ENCODE measurements at places on chromosomes 2 and 18.

GRCh38 chr2:113088213-113088992, 20.6 kb downstream of the IL1F10 start:
- no peak for DNase-seq

- no peak for DNase-seq
These were observed 36.6 kb downstream of the SFT2D3 start for GRCh38 chr2:127737892-127738291.

- no peak for DNase-seq
These were observed 26.4 kb downstream of the RTP5 start for GRCh38 chr2:241895712-241896641.

DNA sequence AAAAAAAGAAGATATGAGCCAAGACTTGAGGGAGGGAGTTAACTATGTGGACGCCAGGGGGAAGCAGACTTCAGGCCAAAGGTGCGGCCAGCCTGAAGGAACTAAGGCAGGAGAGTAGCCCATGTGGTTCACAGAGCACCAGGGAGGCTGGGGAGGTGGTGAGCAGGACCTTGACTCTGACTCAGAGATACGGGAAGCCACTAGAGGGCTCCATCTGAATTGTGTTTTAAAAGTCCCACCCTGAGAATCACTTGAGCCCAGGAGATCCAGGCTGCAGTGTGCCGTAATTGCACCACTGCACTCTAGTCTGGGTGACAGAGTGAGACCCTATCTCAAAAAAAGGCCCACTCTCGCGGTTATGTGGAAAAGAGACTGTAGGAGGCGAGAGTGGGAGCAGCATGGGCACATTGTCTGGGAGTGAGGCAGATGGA, 12.3 kb downstream of the CEP192 start:
- DNase-seq: no peak

GRCh38 chr18:79515944-79516351, 120.2 kb downstream of the NFATC1 start:
- DNase-seq: no peak

GRCh38 chr2:109699646-109700045, 85.5 kb downstream of the SOWAHC start:
- no peak for DNase-seq

- no peak for DNase-seq
These were observed 126.4 kb downstream of the CDH2 start for GRCh38 chr18:28050545-28050944.

DNA sequence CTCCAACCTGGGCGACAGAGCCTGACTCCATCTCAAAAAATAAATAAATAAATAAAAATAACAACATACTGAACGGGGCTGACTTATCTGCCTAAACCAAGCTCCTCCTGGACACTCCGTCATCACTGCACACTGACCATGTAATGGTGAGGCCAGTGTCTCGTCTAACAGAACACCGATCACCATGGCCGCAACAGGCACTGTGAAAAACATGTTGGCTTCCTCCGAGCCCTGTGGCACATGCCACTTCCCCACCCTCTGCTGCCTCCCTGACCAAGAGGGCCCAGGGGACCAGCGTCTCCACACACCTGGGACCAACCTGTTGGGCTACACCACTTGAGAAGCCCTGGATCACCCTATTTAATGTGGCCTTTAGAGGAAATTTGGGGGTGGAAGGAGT, 33.9 kb downstream of the ZNF516 start:
- no peak for DNase-seq

DNA sequence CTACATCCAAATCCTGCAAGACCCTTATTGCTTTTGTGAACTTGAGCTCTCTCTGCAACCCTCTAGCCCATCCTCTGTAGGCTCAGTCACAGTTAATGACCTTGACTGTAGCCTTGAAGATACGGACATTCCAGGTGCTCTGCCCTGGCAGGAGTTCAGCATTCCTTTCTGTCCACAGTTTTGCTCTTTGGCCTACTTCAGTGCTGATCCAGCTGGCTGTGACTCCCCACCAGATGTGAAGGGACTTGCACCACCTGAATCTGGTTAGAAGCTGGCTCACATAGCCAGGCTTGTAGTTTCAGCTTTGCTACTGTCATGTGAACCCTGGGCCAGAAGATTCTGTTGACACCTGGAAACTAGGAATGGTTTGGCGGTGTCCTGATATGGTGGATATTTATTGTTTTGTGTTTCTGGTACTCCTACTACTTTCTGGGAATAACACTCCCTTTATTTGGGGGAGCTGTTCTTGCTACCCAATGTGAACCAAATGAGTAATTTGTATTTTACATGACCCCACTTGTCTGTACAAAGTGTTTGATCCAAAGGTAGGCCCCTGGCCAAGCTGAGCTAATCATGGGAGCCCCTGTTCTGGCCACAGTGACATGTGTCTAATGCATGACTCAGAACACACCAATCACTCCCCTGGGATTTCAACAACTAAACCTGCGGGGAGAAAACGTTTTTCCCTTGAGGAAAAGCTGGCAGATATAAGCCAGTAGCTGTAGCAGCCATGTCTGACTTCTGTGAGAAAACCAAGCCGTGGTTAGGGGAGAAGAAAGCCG, 73.4 kb downstream of the CDCA7 start:
- no peak for DNase-seq

DNA sequence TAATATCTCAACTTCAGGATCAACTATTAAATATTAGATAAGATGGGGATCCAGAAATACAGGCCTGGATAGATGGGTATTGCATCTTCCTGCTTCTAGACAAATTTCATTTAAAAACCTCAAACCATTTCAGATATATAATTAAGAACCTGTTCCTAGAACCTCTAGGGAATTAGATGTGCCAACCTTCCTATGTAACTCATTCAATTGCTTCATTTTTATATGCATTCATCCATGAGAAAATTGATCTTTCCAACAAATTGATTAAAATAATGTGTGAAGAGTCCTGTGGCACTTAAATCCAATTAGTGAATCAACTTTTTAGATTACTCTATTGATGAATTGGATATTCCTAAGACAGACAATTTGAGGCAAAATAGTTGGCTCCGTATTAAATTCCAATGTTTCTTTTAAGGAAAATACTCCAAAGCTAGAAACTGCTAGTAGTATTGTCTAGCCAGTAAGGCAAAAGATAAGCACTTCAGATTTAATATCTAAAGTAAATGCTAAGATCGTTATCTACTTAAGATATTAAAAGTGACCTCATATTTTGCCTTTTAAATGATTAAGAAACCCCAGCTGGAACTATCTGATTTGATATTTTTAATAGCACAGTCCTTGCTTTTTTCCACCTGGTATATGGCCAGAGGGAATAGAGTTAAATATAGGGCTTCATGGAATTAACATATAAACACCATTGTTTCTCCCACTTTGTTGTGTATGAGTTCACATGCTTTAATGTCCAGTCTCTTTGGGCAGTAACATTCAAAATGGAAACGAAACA, 35.8 kb downstream of the DARS1 start:
- no peak for DNase-seq

GRCh38 chr2:237682151-237682550, 54.8 kb downstream of the LRRFIP1 start:
- DNase-seq: no peak

GRCh38 chr18:79472946-79473345, 77.2 kb downstream of the NFATC1 start:
- no peak for DNase-seq

GRCh38 chr2:28390241-28390745, 2.4 kb upstream of the FOSL2 start:
- peak; percentile 59 for DNase-seq

DNA sequence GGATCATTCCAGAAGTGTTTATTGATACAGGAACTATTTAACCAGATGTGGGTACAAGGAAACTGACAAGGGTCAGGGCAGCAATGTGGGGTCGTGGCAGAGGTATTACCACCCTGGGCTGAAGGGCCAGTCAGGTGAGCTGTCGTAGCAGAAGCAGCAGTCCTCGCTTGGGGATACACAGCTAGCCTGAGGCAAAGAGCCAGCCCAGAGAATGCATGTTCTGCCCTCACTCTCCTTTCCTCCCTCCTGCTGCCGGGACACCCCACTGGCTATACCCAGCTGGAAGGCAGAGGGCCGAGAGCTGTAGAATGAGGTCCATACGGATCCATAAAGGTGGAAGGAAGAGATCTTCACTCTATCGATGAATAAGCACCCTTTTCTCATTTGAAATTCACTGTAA, 32.2 kb upstream of the GBX2 start:
- no peak for DNase-seq

DNA sequence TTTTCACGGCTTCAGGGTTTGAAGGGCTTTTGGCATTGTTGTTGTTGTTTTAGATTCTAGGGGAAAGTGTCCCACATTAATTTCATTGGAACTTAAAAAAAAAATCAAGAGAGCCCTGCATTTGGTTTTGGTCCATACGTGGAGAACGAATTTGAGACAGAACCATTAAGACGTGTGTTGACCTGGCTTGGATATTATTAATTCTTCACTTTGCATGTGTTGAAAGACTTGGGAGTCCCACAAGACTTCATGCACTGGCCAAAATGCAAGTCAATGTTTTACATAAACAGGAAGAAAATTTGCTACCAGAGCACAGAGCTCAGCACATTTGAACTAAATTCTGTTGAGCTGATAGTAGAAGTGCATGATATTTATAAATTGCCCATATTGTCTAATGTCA, 761.2 kb upstream of the ACVR2A start:
- no peak for DNase-seq

- no peak for DNase-seq
These were observed 21.7 kb downstream of the SULT1C4 start for GRCh38 chr2:108399479-108399878.

DNA sequence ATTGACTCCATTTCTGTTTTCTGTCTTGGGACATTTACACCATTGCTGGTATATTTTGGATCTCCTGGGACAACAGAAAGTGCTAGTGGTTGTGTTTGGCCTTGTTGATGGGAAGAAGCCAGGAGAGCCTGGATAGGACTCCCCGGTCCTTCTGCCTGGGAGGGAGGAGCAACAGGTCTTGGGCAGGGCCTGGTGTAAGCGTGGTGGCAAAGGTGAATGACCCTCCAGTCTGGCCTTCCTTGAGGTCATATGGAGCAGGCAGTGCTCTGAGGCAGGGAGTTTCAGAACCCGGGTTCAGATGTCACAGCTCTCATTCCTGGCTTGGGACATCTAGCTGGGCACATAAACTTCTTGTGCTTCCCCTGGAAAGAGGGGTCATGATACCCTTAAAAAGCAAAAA, 56.0 kb upstream of the RBM44 start:
- DNase-seq: no peak

DNA sequence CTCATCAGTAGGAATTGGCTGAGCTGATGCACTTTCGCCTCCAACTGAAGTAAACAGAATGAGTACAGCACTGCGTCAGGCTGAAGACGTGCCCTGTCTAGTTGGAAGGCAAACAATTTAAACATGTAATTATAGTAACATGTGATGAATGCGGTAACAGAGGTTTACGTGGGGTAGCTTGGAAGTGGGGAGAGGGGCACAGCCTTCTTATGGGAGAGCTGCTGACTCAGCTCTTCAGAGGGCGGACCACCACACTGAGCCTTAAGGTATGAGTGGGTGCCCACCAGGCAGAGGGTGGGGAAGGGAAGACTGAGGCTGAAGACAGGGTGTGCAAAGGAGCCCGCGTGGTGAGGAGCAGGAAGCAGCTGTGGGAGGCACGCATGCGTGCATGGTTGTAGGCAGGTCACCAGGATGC, 6.2 kb upstream of the EHD3 start:
- DNase-seq: no peak

- no peak for DNase-seq
These were observed 264.7 kb upstream of the TMEFF2 start for GRCh38 chr2:192459422-192459821.

GRCh38 chr2:110215091-110215490, 2.7 kb upstream of the MTLN start:
- no peak for DNase-seq

DNA sequence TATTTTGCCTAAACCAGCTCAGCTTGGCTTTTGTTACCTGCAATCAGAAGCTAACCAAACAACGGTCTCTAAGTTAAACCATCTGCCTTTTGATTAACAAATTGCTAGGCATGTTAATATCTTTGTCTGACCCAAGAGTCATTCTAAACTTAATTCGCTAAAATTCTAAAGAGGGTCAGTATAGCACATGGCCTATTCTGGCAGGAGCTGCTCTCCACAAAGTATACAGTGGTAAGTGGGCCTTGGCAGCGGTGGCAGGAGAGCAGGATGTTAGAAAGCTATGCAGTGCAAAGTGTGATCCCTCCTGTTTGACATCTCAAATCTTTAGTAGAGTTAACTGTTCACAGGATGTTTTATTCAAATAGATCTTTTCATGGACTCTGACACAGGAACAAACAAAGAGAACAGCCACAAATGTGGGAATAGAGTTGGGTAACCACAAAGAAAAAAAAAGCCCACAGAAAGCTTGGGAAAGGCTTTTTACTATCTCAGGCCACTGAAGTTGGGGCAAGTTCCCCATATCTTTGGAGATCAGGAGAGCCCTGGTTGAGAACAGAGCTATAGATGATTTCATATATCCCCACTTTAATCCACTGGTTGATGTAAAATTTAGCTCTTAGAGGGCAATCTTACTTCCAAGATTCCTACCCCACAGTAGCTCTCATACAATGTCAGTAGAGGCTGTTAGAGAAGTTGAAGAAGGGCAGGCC, 10.6 kb downstream of the CFAP210 start:
- DNase-seq: no peak

DNA sequence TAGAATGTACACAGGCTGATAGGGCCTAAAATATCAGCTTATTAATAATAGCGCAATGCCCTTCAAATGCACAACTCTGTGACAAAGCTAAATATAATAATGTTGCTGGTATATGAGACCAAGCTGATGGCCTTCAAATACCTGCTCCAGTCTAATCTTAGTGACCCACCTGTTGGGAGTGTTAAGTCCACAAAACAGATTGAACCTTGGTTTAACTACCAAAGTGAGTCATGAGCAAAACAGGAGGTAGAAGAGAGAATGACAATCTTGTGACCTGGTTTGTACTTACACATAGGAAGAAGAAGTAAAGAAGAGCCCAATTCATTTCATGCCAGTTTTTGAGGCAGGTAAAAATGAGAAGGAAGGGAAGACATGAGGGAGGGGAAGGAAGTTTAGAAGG, 295.0 kb downstream of the NR4A2 start:
- DNase-seq: no peak

- DNase-seq: no peak
These were observed 191.0 kb downstream of the HNMT start for GRCh38 chr2:138155304-138155703.

GRCh38 chr2:191811807-191812602, 34.9 kb downstream of the CAVIN2 start:
- peak; percentile 33 for DNase-seq

DNA sequence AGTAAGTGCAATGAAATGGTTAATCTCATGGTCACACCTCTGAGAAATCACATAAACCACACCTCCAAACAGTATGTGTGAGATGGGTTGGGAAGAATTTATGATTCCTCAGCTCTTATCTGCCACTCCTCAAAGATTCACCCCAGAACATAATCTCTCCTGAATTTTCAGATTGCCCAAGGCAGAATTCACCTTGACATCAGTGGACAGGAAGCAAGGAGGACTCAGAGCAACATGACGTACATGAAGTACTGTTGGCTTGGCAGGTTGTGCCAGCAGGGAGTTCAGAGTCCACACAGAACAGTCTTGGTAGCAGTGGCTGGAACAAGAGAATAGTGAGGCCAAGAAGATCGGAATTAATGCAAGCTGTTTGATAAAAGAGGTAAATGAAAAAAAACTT, 31.7 kb upstream of the CYBRD1 start:
- no peak for DNase-seq

Data from hypothalamus (tissue), 51 donors.